ENCODE measurements at places on chromosomes 3 and 15.

DNA sequence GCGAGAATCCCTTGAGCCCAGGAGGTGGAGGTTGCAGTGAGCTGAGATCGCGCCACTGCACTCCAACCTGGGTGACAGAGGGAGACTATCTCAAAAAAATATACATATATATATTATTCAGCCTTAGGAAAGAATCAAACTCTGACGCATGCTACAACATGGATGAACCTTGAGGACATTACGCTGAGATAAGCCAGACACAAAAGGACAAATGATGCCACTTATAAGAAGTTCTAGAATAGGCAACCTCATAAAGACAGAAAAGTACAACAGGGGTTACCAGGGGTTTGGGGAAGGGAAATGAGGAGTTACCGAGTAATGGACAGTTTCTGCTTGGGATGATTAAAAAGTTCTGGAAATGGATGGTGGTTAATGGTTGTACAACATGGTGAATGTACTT lies 727 bp downstream of the PDHB start:
- no peak for DNase-seq

DNA sequence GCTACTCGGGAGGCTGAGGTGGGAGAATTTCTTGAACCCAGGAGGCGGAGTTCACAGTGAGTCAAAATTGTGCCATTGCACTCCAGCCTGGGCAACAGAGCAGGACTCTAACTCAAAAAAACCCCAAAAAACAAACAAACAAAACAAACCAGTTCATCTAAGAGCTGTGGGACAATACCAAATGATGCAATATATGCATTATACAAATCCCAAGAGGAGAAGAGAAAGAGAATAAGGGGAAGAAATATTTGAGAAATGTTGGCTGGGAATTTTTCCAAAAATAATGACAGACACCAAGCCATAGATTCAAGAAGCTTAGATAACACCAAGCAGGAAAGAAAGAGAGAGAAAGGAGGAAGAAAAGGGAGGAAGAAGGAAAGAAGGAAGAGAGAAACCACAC lies 82.5 kb downstream of the KLF13 start:
- DNase-seq: no peak

DNA sequence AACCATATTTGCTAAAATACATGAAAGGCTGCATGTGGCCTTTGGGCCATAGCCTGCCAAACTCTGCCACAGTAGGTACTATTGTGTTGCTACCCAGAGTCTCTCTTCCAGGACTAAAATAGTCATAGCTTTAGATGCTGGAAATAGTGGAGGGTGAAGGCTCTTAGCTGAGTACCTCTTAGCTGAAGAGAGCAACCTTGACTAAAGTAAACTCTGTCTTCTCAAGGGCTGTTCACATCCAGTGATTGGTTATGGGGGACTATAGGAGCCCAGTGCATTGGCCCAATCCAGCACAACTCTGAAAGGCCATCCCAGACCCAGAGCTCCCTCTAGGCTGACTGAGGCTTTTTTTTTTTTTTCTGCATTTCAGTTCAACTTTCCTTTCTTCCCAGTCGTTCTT lies 117.8 kb upstream of the ACP3 start:
- DNase-seq: no peak

GRCh38 chr3:172903642-172904320 lies 153.3 kb downstream of the ECT2 start:
- DNase-seq: no peak

GRCh38 chr15:85316244-85316934 lies 64.0 kb upstream of the AKAP13 start:
- DNase-seq: no peak

- no peak for DNase-seq
Measured at GRCh38 chr3:40780925-40781406, 256.2 kb downstream of the ZNF621 start.

DNA sequence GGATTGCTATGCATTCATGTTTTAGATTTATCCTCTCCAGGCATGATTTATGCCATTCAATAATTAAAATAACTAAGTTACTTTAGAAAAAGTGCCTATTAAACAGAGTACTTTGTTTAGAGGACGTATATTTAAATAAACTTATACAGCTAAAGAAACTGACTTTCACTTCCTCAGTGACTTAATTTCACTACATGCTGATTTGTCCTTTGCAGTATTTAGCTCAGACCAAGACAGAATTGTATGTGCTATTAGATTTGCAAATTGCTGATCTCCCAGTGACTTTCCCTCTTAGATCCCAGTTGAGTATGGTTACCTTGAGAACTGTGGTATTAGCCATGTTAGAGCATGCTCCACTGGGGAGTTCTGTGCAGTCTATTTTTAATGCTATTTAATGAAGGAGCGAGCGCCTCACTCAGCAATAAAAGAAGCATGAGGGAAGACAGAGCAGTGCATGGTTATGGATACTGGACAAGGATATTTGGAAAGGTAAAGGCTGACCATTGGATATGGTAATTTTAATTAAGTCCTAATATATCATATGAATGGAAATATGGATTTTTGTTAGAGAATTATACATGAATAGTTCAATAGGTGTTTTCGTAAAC lies 2.7 kb downstream of the ARPP21 start:
- no peak for DNase-seq

DNA sequence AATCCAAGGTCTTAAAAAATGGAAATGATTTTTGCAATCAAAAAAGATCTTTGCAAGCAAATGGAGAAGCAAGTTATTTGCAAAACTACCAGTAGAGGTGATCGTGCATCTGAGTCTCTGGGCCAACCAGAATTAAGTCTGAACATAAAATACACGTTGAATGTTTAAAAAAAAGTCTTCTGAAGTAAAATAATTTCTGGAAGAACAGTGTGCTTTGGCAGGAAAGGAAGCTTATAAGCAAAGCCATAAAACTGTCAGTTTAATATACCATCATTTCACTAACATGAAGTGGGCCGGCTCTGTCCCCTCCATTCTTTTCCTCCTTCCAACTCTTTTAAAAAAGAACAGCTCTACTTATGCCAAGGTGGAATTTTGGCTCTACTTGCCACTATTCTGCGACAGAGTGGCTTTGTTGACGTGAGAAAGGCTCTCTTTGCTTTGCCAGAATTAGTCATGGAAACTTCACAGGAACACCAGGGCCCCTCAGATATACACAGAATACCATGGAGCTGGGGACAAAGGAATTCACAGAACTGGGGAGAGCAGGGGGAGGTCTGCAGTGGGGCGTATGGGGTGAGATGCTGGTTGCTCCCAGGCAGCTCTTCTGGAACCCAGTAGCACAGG lies 29.8 kb downstream of the FSTL1 start:
- DNase-seq: no peak

- DNase-seq: no peak
Measured at GRCh38 chr3:15958692-15959433, 161.1 kb upstream of the ANKRD28 start.

DNA sequence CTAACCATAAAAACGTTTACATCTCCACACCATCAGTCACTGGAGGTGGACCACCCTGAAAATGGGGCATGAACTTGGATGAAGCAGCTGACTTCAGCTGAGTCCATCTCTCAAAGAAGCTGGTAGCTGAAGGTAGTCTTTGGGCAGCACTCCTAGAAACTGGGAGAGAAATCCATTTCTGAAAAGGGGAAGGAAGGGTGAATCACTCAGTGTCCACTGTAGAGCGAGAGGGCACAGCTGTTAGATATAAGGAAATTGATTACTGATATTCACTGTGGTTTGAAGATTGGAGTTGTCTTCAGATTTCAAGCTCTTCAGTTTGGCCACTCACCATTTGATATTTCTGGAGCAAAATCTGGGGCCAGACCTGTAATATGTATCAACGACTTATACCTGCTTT lies 499.0 kb upstream of the UBE2E2 start:
- DNase-seq: no peak

DNA sequence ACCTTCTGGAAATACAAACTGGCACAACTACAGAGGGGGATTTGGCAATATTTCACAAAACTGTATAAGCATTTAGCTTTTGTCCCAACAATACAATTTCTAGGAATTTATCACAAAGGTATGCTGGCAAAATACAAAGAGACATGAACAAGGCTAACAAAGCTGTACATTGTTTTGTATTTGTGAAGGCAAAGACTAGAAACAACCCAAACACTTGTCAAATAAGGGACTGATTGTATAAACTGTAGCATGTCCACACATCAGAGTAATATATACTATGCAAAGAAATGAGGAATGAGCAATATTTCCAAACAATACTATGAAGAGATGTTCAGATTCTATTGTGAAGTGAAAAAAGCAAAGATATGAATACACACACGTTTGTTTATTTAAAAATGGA lies 26.4 kb downstream of the CP start:
- no peak for DNase-seq

GRCh38 chr3:168088106-168088720 lies 7.5 kb downstream of the GOLIM4 start:
- DNase-seq: no peak

DNA sequence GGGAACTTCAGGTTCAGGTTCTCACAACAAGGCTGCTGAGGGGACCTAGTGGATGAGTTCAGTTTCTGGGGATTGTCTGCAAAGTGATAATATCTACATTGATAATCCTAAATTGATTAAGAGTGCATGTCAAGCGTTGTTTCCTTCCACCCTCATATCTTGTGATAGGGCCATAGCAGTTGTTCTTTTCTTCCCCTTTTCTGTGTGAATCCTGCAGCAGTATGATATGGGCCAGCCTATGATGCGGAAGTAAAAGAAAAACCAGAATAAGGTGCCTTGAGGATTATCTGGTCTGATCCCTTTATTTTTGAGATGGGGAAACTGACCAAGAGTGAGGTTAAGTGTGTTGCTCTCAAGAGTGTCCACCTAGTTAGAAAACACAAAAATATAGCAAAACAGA lies 86.2 kb downstream of the MITF start:
- DNase-seq: no peak

DNA sequence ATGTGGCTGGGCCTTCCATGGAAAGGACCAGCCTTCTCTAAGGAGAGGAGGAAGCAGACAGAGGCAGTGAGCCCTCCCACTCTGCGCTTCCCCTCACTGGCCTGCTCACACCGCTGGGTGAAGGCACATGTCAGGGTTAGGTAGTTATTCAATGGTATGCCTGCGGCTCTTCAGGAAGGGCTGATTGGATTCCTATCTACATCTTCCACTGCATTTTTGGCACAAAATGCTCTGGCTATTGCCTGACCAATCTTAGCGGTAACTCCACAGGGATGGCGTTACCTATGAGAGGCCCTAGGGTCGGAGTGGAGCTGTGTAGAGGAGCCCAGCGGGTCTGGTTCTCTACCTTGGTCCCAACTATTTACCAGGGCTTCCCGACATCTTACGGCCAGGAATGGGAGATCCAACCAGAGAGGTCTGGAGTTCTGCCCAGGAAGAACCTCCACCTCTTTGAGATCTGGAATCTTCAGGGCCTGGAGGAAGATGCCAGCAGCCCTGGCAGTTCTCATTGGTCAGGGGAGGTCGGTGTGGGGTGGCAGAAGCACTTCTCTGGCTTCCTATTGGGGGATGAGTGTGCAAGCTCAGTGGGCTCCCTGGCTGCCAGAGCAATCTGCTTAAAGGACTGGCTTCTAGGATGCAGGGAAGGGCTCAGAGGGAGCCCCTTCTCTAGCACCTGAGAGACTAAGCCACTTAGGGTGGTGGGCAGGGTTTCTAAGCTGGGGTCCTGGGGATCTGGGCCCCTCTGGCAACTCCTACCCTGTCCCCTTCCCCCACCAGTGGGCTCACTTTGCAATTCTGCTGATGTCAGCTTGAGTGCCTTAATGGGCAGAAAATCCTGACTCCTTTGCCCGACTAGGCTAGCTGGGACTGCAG lies 24.3 kb downstream of the SNX33 start:
- no peak for DNase-seq

DNA sequence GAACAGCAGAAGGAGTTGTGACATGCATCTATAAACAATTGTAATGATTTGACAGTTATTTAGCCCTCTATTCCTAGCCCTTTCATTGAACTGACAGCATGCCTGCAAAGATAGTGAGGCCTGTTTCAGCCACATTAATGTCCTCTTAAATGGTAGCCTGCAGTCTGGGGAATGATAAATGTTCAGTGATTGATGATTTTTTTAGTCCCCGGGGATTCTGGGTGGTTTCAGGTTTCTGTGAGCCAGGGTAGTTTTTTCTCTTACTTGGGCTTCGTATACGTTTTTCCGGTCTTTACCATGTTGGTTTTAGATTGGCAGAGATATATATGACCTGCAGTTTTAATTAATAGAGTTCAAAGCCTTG lies 172.0 kb downstream of the TCF12 start:
- DNase-seq: no peak

DNA sequence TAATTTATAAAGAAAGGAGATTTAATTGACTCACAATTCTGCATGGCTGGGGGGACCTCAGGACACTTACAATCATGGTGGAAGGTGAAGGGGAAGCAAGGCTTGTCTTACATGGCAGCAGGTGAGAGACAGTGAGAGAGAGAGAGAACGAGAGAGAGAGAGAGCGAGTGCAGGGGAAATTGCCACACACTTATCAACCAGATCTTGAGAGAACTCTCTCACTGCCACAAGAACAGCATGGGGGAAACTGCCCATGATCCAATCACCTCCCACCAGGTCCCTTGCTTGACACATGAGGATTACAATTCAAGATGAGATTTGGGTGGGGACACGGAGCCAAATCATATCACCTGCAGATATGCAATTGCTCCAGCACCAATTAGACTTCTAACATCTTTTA lies 7.1 kb upstream of the RPL39L start:
- no peak for DNase-seq

DNA sequence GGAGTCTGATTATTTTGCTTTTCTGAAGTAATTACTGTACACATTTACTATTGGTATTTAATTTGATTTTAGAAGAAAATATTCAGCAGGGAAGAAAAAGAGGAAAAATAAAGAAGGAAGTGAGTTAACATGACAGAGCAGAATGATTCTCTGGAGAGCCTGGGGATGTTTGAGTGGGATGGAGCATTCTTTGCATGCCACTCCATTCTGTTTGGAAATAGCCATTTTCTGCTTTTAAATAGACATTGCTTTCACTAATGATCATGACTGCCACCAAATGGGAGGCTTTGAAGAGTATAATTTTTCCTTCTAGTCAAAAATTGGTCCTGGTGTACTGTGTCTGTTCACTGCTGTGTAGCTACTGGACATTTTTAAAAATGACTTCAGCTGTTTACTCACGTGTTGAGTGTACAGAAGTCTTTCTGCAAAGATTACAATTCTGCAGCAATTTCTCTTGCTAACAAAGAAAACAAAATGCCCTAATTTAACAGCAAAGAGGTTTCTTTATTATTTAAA lies 196.1 kb downstream of the RYR3 start:
- DNase-seq: no peak

DNA sequence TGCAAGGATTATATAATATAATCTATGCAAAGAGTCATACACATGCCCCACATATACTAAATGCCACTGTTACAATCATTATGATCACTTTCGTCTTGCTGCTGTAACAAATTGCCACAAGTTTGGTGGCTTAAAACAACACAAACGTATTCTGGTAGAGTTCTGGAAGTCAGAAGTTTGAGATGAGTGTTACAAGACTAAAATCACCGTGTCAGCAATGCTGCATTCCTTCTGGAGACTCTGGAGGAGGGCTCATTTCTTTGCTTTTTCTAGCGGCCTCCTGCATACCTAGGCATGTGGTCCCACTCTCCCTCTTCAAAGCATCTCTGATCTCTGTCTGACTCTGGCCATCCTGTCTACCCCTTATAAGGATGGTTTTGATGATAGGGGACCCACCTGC lies 1.4 kb upstream of the CCDC174 start:
- no peak for DNase-seq

- DNase-seq: no peak
Measured at GRCh38 chr15:46502667-46503066, 867.8 kb downstream of the SQOR start.

- no peak for DNase-seq
Measured at GRCh38 chr15:73747847-73748590, 5.1 kb downstream of the INSYN1 start.
